Effector memory CD4-positive, alpha-beta T cell (primary cell): ENCODE measurements at places on chromosomes 6 and 20.

DNA sequence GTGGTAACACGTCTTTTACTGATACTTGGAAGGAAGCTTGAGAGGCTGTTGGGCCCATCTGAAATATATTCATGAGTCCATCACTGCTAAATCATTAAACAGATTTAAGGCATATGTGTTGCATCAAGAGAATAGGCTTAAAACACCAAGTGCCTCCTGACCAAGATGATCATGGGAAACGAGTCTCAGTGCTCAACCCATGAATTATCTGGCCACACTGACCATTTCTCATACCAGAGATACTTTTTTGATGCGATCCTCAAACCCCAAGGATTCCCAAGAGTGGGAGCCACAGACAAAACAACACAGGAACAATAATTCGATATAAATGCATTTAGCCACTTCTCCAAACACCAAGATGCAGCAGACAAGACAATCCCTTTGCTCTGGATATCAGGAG, 17.2 kb downstream of the HEY2 start:
- DNase-seq = no peak

- DNase-seq = no peak
Measured at GRCh38 chr20:43968341-43969000, 53.8 kb downstream of the TOX2 start.

DNA sequence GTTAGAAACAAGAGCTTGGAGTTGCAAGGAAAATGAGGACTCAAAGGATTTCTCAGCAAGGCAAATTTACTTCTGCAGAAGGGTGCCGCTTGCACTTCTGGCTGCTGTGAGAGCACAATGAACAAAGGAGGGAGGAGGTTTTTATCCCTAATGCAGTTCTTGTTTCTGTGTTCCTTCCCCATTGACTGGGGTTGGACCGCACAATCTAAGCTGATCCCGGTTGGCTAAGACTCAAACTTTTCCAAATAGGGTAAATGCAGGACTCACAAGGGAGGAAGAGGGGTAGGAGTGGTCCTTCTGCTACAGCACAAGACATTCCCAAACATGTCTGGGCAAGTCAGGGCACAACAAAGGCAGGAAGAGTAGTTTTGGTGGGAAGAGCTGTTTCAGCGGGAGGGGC, 249.6 kb upstream of the MOCS1 start:
- no peak for DNase-seq

GRCh38 chr20:54560357-54560756, 85.0 kb downstream of the DOK5 start:
- DNase-seq = no peak

GRCh38 chr20:42173440-42173839, 555.3 kb upstream of the CHD6 start:
- no peak for DNase-seq

DNA sequence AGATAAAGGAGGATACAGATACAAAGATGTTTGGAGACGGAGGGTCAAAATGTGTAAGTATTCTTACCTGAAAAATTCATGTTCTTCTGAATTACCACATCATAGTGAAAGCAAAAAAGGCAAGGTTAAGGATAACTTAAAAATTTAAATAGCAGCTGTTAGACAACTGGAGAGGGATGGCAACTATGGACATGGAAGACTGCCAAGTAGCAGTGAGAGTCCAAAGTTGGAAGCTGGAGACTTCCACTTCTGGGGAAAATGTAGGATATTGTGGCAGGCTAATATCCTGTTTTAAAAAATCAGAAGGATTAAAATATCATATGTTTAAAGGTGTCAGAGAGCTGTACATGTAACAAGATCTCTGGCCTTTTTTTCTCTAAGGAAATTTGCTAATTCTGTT, 29.8 kb downstream of the SYCP2 start:
- DNase-seq = no peak

DNA sequence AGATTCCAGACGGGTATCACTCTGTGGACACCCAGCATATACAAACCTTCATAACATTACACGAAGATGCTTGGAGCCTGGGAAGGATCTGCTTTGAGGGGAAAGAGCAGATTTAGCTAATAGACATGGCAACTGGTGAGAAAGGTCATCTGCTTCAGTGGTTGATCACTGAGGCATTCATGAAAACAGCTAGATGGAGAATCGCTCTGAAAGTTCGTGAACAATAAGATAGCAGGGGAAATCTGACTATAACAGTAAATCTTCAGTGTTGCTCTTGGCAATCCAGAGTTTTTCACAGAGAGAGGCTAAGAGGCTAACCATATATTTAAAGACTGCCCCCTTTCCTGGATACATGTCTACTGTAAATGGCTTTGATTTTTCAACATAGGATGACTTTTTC, 245.3 kb downstream of the FARS2 start:
- no peak for DNase-seq

DNA sequence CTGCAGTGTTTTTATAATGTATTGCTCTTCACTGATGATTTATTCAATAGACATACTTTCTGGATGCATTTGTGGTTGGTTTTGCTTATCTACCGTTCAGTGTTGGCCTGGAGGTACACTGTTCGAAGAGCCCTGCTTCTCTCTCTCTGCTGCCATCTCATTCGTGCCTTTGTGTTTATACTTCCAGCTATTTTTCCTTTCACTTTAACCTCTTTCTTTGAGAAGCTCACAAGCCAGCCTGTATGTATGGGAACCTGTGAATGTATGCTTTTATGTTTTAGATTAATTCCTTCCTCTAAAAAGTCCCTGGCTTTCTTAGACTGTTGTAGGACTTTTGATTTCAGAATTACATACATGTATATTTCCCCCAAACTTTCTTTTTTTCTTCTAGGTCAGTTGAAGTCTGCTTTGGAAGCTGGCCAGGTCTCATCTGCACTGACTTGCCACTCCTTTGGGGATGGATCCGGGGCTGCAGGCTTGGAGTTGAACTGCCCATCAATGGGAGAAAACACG, 83.0 kb downstream of the SCAND1 start:
- no peak for DNase-seq

GRCh38 chr6:47188588-47189021, 121.1 kb downstream of the TNFRSF21 start:
- no peak for DNase-seq

- no peak for DNase-seq
Measured at GRCh38 chr20:14865169-14865568, 527.8 kb upstream of the FLRT3 start.

GRCh38 chr6:101762851-101763250, 369.3 kb downstream of the GRIK2 start:
- DNase-seq = no peak
